ENCODE measurements at places on chromosomes 7 and 10.

DNA sequence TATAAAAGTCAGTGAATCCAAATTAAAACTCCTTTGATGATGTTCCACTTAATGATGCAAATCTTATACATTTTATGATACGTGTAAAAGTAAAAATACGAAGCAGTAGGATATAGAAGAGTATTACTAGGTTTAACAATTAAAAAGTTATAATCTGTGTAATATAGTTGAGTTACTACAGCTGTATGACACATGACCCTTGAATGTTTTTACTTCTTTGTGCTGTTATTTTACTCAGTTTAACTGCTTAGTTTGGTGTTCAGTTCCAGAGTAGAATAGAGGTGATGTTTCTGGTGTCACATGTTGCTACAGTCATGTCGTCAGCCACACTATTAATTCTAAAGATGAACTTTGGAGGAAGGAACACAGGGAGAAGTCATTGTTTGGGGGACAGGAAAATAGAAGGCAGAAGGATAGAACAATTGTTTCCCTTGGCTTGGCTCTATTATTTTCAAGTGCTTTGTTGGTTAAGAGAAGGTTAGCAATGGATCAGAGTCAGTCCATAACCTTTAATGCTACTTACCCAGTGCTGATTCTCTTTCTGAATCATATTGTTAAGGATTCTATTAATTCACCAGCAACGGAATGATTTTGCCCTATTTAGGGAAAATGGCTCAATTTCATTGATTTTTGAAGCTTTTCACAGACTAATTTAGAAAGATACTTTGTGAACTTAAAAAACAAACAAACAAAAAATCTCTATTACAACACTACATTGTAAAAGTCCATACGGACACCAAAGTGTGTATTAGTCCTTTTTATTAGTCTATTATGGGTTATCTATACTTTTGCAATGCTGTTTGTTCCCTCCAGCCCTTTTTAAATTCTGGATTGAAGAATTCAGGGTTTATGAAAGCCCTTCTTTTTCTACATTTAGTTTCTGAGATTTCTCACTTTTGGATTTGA, 73.4 kb downstream of the CPED1 start:
- DNase-seq: no peak

DNA sequence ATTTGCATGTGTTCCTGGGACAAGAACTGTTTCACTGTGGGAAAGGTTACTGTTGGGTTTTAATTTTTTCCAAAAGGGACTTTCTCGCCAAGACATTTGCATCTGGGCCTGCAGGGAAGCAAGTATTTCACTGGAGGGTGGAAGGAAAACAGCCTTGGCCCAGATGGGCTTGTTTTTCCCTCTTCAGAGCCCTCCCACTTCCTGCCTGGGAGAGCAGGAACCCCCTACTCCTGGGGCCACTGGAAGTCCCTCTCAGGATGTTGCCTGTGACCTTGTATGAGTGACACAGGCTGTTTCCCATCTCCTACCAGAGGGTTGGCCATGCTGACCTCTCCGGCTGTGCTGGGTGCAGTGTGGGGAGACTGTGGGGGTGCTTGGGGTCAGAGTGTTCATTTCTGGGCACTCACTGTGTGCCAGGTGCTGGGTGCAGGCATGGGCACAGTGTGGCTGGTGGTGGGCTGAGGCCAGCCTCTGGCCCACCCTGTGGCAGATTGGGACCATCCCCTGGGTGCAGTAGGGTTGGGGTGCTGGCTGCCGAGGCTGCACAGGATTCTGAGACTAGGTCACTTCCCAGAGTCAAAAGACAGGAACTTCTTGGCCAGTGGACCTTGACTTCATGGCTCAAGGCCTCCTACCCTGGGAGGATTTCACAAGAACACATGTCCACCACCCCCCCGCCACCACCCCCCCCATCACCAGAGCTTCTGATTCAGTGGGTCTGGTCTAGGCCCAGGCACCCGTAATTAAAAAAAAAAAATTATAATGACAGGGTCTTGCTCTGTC, 10.2 kb downstream of the TSPAN15 start:
- no peak for DNase-seq

- peak; percentile 65 for DNase-seq
Observed at GRCh38 chr10:79159785-79160184, 91.0 kb downstream of the ZMIZ1 start.

GRCh38 chr7:128914566-128915151, 4.2 kb upstream of the KCP start:
- DNase-seq: no peak

- peak; percentile 17 for DNase-seq
Observed at GRCh38 chr7:19491821-19492452, 216.9 kb downstream of the POLR1F start.

DNA sequence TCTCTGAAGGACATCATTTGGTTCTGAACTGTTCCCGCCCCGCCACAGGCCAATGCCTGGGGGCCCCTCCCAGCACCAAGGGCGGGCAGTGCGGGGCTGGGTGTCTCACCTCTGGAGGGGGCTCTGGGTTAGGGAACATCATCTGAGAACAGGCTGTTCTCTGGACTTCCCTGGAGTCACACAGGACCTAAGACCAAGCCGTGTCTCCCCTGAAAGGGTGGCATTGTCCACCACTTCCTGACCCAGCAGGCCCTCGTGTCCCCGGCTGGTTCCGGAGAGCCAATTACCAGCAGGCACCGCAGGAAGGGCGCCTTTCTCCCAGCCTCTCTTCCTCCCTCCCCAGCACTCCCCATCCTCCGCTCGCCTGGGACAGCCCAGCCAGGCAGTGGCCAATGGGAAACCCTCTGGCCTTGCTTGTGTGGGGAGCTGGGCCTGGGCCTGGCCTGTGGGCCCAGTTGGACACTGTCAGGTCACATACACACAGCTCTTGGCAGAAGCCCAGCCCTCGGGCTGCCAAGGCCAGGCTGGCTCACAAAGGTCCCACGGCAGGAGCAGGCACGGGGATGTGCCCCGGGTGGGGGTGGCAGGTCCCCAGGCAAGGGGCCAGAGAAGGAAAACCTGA, 119.5 kb downstream of the SPDYE5 start:
- no peak for DNase-seq

DNA sequence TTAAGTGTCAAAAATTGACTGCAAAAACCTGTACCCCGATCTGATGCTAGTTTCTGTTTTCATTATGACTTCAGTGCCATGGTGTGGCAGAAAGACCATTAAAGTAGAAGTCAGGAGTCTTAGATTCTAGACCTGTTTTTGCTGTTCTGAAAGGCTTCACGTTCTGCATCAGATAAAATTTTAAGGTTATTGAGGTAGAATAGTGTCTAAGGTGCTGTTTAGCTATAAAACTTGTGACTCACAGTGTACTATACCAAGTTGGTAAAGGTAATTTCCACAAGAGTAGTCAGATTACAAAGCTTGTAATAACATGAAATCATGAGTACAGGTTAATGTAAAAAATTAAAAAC, 38.6 kb downstream of the ZNRF2 start:
- no peak for DNase-seq

GRCh38 chr10:5496261-5497250, 2.8 kb downstream of the CALML5 start:
- no peak for DNase-seq

- peak; percentile 43 for DNase-seq
Observed at GRCh38 chr10:7950981-7951847, 103.3 kb upstream of the GATA3 start.

DNA sequence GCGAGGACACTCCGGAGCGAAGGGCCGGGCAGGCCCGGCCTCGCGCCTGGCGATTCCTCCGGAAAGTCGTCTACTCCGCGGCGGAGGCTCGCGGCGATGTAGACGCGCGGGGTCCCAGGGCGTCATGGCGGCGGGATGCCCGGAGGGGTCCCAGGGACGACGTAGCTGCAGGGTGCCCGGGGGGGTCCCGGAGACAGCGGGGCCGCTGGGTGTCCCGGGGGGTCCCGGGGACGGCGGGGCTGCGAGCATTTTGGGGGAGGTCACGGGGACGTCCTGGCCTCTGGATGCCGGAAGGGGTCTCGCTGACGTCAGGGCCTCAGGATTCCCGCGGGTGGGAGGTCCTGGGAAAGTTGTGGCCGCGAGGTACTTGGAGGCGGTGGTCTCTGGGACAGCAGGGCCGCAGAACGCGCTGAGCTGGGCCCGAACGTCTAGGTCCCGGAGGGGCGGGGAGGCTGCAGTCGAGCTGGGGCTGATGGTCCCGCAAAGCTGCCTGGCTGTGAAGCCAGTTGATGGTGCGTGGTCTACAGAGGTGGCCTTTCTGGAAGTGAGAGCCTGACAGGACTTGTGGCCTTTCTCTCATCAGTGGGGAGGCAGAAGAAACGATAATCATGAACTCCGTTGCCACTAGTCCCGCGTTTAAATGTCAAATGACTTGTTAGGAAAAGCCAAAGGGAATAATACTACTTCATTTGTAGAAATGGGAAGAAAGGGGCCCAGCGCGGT, 637 bp downstream of the HSPA14 start:
- peak; percentile 19 for DNase-seq

DNA sequence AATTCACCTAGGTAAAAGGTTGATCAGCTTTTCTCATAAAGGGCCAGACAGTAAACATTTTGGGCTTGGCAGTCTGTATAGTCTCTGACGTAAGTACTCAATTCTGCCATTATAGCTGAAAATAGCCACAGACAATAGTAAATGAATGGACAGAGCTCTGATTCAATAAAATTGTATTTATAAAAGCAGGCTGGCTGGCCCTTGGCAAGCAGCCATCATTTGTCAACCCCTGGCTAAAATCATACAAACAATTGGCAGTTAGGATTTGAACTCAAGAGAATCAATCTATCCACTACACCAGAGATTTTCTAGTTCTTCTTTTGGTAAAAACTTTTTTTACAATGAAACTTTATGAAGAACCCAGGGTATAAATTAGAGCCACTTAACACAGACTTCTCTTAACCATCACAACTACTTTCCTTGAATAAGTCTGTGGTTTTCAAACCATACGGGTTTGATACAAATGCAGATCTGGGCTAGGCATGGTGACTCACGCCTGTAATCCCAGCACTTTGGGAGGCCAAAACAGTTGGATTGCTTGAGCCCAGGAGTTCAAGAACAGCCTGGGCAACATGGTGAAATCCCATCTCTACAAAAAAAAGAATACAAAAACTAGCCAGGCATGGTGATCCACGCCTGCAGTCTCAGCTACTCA, 124.5 kb downstream of the SLC16A9 start:
- DNase-seq: no peak

DNA sequence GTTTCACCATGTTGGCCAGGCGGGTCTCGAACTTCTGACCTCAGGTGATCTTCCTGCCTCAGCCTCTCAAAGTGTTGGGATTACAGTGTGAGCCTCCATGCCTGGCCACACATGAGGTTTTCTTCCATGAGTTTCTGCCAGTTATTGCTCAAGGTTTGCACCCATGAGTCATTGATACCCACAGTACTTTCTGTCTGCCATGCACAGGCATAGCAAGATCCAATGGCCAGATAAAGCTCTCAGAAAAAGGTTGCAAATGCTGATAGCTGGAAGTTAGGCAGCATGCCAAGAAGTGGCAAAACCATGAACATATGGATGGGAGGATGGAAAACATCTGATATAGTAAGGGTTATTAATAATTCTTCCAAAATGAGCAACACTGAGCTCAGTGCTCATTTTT, 298.7 kb upstream of the NRG3 start:
- DNase-seq: no peak

GRCh38 chr10:130967161-130967560, 344.4 kb downstream of the TCERG1L start:
- DNase-seq: no peak

DNA sequence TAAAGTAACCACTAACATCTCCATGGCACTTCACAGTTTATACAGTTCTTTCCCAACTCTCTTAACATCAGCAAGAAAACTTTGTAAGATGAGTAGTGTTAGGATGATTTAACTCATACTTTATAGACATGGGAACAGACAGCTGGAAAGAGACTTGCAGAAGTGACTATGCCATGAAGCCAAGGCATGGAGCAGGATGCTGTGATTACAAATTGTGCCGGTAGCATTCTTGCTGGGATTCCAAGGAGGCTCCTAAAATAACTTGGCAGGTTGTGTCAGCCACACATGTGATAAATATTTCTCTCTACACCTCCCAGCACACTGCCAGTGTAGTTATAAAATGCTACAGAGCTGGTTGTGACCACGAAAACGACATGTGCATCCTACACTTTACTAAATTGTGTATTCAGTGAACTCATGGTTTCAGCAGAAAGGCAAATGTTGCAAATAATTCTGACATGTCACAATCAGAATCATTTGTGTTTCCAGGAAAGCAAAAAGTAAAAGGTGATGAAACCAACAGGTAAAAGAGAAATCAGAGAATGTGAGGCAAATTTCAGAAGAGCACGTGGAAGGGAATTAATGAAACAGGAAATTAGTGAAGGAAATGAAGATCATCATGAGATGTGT, 5.6 kb upstream of the CYP3A4 start:
- peak; percentile 31 for DNase-seq

DNA sequence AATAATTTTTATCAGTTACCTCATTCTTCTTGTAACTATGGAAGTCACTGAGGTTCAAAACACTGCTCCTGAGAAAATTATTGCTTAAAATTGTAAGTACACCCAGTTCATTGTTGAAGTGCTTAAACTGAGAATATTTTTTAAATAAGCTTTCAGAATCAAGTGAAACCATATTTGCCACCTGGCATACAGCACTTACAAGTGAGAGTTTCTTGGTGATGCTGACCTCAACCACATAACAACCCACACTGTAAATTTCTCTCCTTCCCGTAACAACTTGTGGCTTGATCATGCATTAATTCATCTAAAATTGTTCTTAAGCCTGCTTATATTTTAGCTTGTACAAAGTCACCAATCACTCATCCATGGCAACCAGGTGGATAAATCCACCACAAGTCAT, 34.0 kb downstream of the IMMP2L start:
- no peak for DNase-seq

GRCh38 chr10:124546055-124546369, 84.4 kb downstream of the LHPP start:
- DNase-seq: no peak

GRCh38 chr7:32943252-32944030, 13.8 kb upstream of the FKBP9 start:
- no peak for DNase-seq

DNA sequence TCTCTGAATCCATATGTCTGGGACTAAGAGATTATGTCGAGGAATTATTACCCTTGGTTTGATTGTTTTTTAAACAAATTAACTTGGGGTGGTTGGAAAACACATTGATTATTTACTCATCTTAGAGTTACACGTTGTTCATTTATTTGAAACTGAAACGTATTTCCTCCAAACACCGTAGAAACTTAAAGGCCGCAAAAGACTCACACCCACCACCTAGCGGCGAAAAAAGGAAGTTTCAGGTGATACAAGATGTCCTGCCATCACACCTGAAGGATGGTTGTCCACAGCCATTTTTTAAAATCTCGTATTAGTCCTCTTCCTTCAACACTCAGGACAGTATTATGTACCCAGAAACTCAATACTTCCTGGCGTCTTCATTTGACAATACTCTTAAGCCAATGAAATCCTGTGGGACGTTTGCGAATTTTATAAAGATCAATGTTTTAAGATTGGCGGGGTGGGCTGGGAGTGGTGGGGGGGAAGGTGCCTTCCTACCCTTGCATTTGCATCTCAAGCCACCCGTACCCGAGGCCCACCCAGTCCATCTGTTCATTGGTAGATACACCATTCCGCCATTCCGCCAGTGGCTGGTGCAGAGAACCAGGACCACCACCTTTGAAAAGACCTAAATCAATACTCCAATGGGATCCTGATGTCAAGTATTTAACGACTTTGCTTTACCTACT, 1.4 kb upstream of the LCOR start:
- peak; percentile 33 for DNase-seq
